Muscle of leg (tissue), 16 donors: ENCODE measurements at places on chromosomes 6 and 20. TPM values are rescaled to one million over a fixed set of nuclear protein-coding genes. Genes with fewer than 3 reads are reported as not detected.
A peak's percentile ranks its signal among the peaks of the same experiment; 100 is the strongest.

- DNase-seq, result peak; percentile 93
Measured at GRCh38 chr6:28589234-28589956, 63.7 kb downstream of the GPX5 start.

DNA sequence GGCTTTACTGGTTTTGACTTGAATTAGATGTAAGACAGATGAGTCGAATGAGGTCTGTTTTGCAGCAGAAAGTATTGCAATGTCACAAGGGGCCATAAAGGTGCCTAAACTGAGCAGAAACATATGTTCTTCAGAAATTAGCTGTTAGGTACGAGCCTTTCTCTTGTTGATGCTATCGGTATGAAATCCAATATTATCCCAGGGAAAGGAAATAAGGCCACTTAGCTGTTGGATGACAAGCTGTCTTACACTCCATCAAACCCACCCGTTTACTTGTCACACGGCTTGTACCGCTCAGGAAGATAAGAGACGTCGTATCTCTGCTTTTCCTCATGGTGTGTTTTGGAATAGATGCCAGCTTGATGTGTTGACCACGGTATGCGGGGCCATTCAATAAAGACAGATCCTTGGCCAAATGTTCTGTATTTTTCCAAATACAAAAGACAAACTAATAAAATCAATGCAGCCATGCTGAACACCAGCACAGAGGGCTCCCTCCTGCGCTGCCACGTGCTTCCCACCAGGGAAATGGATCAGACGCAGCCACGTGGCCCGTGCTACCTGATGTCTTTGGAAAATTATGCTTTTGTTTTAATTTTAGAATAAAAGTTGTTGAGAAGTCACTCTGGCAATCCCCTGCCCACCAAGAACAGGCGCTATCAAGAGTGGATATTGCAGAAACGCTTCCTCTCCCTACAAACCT, 255.9 kb upstream of the SULF2 start:
- DNase-seq, result no peak

GRCh38 chr6:148599967-148600426, 146.8 kb upstream of the UST start:
- no peak for DNase-seq

- DNase-seq, result no peak
Measured at GRCh38 chr6:126787635-126788034, 330.8 kb upstream of the RSPO3 start.

DNA sequence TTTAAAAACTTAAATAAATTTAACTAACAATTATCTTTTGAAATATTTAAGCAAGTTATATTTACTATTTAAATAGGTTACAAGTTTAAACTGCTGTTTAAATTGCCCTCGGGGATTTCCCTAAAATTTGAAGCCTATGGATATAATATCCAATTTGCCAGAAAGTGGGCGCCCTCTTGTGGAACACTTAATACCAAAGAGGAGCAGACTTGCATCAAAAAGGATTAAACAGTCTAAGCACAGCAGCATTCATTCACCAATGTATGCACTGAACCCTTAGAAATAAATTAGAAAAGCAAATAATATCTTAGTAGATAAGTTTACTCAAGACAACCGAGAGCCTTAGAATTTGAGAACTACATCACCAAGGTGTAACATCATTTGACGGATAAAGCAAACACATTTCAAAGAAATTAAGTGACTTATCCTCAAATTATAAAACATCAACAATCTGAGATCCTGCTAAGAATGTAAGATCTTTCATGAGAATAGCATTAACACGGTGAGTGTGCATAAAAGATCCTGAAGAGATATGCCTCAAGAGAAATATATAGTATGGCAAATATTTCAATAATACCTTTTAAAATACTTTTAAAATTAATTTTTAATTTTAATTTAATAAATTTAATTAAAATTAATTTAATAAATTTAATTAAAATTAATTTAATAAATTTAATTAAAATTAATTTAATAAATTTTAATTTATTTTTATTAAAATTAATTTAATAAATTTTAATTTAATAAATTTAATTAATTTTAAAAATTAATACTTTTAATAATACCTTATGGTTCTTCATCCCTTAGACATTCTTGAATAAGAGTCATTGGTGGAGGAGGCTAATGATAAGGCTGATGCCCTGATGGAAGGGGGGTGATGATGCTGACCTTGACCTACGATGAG, 11.5 kb upstream of the MEP1A start:
- peak; percentile 86 for DNase-seq

DNA sequence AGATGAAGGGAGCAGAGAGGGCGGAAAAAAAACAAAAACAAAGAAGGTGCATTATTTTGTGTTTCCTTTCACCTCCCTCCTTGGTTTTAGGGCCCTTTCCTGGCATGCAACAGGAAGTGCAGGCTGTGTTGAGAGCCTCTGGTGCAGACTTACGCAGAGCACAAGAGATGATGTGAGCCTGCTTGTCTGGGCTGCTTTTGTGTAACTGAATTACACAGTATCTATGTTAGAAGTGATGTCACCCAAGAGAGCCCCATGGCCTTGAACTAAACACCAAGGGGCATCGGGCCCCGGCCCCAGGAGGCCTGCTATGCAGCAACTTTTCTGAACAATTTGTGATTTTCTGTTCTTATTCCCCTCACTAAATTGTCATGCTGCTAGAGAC, 25.5 kb downstream of the GNAS start:
- no peak for DNase-seq

DNA sequence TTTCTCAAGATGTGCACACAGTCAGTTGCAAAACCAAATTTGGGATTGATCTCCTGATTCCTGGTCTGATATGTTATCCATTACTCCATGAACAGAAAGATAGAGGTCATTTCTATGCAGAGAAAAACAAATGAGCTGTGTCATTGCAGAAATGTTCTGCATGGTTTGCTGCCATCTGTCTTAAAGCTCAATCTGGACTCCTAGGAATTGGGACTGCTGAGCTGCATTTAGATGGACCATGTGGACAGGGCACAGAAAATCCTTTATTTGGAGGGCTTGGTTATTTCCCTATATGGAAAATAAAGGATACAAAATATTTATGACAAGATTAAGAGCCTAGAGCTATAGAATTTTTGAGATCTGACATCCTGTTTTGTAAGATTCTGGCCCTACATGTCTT, 91.3 kb downstream of the ADGRB3 start:
- DNase-seq, result peak; percentile 7

- DNase-seq, result no peak
Measured at GRCh38 chr20:54933212-54933904, 458.0 kb downstream of the DOK5 start.

- DNase-seq, result no peak
Measured at GRCh38 chr6:111970426-111970825, 83.5 kb upstream of the CCN6 start.

- peak; percentile 62 for DNase-seq
Measured at GRCh38 chr6:145028144-145028818, 707.0 kb downstream of the EPM2A start.

GRCh38 chr6:23244300-23244699, 674.9 kb downstream of the HDGFL1 start:
- DNase-seq, result no peak

- no peak for DNase-seq
Measured at GRCh38 chr6:2760882-2761842, 4.0 kb upstream of the WRNIP1 start.

- DNase-seq, result no peak
Measured at GRCh38 chr6:155241966-155242365, 21.8 kb upstream of the CLDN20 start.

GRCh38 chr6:24313251-24314141, 44.4 kb downstream of the DCDC2 start:
- DNase-seq, result no peak

- peak; percentile 26 for DNase-seq
Measured at GRCh38 chr20:12414446-12415274, 497.0 kb downstream of the BTBD3 start.

DNA sequence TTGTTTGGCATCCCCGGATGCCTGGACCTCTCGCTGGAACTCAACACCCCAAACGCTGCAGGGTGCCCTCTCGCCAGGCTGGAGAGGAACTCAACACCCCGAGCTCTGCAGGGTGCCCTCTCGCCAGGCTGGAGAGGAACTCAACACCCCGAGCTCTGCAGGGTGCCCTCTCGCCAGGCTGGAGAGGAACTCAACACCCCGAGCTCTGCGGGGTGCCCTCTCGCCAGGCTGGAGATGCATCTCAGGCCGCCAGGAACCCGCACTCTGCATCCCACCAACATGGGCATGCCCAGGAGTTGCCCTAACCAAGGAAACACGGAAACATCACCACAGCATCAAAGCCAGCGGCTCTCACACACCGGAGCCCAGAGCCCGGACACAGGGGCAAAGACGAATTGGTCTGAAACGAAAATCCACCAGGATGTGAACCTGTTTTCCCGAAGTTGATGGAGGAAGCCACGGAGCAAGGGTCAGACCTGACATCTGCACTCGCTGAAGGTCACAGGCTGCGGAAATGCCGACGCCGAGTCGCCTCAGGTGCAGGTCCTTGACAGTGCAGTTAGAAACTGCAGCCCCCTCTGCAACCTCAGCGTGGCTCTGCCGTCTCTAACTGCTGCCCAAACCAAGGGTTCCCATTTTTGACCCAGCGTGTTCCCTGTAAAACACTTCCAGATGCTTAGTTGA, 37.5 kb downstream of the DLL1 start:
- no peak for DNase-seq

DNA sequence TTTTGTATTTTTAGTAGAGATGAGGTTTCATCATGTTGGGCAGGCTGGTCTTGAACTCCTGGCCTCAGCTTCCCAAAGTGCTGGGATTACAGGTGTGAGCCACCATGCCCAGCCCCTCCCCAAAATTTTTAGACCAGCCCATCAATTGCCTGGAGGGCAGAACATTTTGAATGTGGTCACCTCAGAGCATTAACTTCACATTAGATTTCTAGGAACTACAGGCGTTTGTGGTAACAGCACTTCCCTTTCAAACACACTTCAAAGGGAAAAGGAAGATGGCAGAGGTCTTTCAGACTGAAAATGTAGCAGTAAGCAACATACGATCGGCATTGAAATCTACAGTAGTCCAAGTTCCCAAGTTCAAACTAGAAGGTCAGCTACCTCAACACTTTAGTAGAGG, 12.3 kb upstream of the SLA2 start:
- no peak for DNase-seq

- no peak for DNase-seq
Measured at GRCh38 chr6:42177514-42178364, 4.6 kb downstream of the GUCA1A start.

GRCh38 chr6:12582421-12583110, 134.0 kb upstream of the PHACTR1 start:
- DNase-seq, result no peak

- no peak for DNase-seq
Measured at GRCh38 chr6:159082039-159082815, 37.4 kb upstream of the TAGAP start.

DNA sequence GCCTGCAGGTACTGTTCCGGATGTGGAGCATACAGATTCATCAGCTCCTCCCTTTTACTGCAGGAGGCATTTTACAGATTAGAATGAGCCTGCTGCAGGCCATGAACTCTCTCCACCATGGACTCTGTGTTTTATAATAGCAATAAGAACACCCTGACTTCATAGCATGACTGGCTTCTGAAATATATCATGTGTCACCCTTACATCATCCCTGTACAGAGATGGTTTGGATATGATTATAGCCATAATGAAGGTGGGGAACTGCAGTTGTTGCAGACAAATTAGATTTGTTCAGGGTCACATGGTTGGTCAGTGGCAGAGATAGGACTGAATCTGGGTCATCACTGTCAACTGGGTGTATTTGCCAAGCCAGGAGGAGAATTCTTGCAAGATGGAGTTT, 100.7 kb downstream of the FOXO3 start:
- peak; percentile 53 for DNase-seq

- no peak for DNase-seq
Measured at GRCh38 chr20:1775117-1775516, 117.5 kb upstream of the SIRPG start.

DNA sequence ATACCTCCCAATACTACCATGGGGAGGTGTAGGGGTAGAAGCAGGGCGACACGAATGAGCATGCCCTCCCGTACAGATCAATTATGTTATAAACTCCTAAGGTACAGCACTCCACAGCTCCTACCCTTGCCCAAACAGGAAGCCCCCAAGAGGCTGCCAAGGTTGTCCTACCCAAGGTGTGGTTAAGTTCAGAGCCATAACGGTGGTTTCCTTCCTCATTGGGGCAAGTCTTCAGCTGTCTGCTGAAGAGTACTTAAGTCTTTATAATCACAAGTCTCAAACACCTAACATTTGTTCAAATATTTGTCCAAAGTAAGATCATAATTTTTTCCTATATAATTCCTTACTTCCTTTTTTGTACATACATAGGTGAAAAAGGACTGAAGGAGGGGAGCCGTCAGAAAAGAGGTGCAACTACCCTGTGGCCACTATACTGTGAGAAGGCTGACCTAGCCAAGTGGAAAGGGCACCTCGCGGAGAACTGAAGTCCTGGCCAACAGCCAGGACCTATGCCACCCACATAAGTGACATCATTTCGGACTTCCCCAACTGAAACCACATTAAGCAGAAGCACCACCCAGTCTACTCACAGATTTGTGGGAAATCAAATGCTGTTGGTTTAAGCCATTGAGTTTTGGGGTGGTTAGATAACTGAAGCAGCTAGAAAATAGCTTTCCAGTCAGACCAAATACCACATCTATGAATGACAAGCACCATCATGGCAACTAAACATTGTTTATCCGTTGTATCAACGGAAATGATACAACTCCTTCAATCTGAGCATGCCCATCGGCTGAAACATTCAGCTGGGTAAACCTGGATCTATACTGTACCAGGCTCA, 2.9 kb upstream of the RAB22A start:
- peak; percentile 63 for DNase-seq

- no peak for DNase-seq
Measured at GRCh38 chr6:152696522-152696921, 1.2 kb upstream of the MYCT1 start.

GZF1 gene
- 7.1 TPM for polyA plus RNA-seq

C20orf204 gene
- polyA plus RNA-seq, result 0.98 TPM

MAK gene
- polyA plus RNA-seq, result 0.23 TPM

UBE2J1 gene
- polyA plus RNA-seq, result 34.7 TPM

CPNE1 gene
- 128 TPM for polyA plus RNA-seq

C6orf15 gene
- not detected for polyA plus RNA-seq

SENP6 gene
- polyA plus RNA-seq, result 70.1 TPM

ISM1 gene
- 1.3 TPM for polyA plus RNA-seq

SIRPG gene
- polyA plus RNA-seq, result not detected

TUBB1 gene
- polyA plus RNA-seq, result 0.91 TPM

HLA-DQB1 gene
- 5.0 TPM for polyA plus RNA-seq
